ENCODE measurements at places on chromosomes 5 and 9. TPM values are rescaled to one million over a fixed set of nuclear protein-coding genes. Genes with fewer than 3 reads are reported as not detected.

ZNF366 gene
- total RNA-seq: 0.11 TPM

KIF12 gene
- not detected for total RNA-seq

DNA sequence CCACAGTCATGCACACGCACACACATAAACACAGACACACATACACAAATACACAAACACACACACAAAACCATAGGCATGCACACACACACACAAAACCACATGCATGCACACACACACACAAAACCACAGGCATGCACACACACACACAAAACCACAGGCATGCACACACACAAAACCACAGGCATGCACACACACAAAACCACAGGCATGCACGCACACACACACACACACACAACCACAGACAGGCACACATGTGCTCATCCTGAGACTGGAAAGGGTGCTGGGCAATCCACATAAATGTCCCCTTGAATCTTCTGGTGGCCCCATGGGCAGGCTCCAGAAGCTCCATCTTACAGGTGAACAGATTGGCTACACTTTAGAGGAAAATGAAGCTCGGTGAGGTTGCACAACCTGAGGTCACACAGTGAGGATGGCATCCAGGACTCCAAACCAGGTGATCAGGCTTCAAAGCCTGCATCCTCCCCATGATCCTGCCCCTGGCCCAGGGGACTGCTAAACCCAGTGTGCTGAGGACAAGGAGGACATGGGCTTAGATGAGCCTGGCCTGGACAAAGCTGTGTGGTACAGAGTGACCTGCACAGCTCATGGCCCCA lies 144.8 kb downstream of the GADD45G start:
- no peak overlapping the region for H3K27ac ChIP-seq
- H3K27me3 ChIP-seq: no peaks in the 10 kb centered on the region
- no peaks in the 10 kb centered on the region for H3K36me3 ChIP-seq
- no peak for DNase-seq
- no peaks in the 10 kb centered on the region for H3K4me1 ChIP-seq
- no peak overlapping the region for H3K4me3 ChIP-seq

DNA sequence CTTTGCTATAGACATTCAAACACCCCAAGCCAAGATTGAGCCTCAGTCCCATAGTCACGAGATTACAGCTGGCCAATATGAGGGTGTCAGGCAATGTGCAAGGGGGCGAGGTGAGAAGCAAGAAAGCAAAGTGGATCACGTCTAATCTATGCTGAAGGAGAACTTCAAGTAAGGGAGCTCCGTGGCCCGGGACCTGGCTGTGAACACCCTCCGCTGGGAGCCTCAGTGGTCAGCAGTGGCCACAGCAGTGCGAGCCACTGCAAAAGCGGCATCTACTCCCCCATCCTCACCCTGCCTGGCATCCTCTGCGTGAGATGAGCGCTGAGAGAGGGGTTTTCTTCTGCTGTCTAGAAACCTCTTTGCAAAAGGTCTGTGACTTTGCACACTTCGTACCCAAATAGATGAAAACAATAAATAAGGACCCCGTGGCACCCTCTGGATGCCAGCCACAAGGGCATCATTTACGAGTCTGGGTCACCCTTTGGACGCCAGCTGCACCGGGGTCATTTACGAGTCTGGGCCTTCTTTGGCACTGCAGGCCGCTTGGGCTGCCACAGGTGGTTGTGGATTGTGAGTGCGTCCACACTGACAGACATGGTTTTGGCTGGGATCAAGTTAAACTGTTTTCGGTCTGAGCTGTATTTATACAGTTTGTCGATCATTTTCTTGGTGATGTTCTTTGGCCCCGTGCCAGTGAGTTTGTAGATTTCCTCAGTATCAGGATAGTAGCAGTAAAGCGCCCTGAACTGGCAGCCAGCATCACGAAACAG lies 96.4 kb downstream of the CAMSAP1 start:
- DNase-seq: no peak
- no peaks in the 10 kb centered on the region for H3K27me3 ChIP-seq
- H3K4me1 ChIP-seq: no peaks in the 10 kb centered on the region
- H3K4me3 ChIP-seq: no peak overlapping the region
- no peak overlapping the region for H3K27ac ChIP-seq

DNA sequence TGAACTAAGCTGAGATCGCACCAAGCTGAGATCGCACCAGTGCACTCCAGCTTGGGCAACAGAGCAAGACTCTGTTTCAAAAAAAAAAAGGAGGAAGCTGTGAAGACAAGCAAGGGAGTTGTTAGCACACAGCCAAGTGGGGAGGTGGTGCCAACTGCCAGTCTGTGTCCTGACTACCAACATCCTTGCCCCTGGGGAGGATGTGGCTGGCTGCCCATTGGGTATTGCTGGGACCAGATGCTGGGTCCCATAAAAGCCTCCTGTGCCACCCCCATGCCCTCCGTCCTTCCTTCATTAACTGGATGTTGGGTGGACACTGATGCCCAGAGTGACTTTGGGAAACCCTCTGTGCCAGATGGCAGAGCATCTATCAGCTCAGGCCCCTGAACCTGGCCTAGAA lies 157.1 kb upstream of the COL5A1 start:
- H3K4me3 ChIP-seq: no peak overlapping the region
- no peak for DNase-seq
- H3K36me3 ChIP-seq: no peaks in the 10 kb centered on the region

DNA sequence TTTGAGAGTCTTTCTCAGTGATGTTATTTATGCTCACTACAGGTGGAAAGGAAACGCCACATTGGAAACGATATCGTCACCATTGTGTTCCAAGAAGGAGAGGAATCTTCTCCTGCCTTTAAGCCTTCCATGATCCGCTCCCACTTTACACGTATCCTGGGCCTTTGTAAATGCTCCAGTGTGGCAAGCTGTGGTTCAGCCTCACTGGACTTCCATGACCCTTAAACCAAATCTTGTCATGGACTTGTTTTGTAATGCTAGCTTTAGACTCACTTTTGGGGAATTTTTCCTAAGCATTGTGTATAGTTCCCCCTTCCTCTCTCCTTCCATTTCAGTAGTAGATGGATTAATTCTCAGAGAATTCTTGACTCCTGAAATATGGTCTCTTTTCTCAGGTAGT lies 60.9 kb upstream of the SLC2A8 start:
- no peak overlapping the region for H3K4me3 ChIP-seq
- no peaks in the 10 kb centered on the region for H3K27me3 ChIP-seq
- DNase-seq: no peak
- no peak overlapping the region for H3K27ac ChIP-seq

EGFL7 gene
- total RNA-seq: 0.56 TPM

Data from naive thymus-derived CD4-positive, alpha-beta T cell (primary cell).